ENCODE measurements at places on chromosomes 13 and 19.
A peak's percentile ranks its signal among the peaks of the same experiment; 100 is the strongest.

DNA sequence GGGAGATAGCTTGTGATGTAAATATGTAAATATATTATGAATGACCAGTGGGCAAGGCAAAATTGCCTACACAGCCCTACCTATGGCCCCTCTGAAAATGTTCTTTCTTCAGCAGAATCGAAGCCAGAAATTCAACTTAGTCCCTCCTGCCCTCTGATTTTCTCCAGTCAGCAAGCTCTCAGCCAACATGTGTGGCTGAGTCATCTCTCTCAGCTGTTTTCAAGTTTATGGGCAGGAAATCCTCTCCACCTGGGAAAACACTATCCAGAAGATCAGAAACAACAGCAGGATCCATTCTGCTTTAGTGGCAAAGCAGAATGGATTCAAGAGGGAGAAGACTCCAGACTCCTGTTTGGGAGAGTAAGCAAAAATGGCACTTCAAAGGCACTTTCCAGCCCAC lies 8.9 kb upstream of the ZNF527 start:
- DNase-seq = no peak

- DNase-seq = no peak
Measured at GRCh38 chr19:47274891-47275761, 441 bp downstream of the INAFM1 start.

DNA sequence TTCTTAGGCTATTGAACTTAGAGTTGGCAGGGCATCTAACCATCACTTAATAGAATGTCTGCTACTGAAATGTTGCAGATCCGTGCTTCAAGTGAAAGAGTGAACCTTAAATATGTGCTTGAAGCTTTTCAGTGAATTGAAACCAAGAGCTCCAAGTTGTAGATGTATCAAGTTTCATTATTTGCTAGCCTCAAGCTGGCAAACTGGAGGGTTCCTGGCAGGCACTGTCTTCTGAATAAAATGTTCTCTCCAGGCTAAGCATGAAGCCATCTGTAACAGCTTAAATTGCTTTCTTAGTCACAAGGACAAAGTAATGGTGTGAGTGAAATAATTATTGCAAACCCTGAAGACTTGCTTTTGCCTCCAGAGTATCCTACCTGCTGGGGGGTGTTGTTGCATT lies 415.0 kb upstream of the SPRY2 start:
- no peak for DNase-seq

DNA sequence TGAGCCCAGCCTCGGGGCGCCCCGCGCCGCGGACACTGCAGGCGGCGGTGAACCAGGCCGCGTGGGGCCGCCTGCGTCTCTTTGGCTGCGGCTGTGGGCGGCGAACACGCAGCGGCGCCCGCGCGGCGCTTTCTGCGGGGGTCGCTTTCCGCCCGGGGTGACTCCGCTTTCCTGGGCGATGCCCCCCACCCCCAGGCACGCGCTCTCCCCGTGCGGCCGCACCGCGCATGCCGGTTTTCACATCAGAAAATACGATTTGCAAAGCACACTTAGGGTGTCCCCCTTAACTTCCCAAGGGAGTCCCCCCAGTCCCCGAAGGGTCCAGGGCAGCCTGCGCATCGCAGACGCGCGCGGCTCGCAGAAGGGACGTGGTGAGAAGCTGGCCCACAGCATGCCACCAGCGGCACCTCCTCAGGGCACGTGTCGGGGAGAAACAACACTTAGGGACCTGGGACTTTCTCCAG lies 5.3 kb downstream of the F7 start:
- no peak for DNase-seq

DNA sequence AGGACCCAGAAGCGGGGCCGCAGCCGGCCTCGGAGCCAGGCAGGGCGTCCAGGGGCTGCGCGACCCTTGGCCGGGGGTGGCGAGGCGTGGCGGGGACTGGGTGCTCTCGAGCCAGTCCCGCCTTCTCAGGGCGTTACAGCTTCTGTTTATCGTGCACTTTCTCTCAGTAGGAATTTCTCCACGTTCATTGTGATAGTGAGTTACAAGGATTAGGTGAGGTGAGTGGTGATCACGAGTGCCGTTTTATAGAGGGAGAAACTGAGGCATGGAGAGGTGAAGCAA lies 600 bp downstream of the AP1M1 start:
- no peak for DNase-seq

DNA sequence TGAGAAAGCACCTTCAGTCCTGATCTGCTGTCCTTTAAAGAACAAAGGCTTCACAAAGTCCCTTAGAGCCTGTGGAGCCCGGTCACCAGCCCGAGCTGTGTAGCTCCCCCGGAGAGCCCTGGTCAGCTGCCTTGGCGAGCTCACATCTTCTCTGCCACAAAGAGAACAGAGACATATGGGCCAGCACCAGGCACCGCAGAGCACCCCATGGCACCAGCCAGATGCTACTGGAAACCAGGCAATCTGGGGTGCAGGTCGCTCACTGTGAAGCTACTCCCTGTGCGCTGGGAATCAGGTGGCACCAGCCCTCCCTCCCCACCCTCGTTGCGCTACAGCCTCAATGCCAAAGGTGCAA lies 44.3 kb upstream of the F7 start:
- DNase-seq = no peak

DNA sequence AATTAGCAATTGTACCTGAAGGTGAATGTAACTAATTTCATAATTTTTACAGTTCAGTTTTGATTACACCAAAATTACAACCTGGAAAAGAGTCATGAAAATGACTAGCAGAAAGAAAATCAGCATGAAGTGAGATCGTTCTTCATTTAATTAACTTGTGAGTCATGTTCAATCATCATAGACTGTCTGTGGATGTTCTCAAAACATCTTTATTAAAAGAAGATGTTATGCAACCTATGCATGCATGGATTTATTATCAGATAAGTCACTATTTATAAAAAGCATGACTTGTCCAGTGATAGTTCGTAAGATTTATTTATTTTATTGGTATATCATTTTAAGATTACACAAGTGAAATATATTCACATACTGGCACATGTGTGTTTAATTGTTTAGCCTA lies 245.9 kb downstream of the ITGBL1 start:
- no peak for DNase-seq

DNA sequence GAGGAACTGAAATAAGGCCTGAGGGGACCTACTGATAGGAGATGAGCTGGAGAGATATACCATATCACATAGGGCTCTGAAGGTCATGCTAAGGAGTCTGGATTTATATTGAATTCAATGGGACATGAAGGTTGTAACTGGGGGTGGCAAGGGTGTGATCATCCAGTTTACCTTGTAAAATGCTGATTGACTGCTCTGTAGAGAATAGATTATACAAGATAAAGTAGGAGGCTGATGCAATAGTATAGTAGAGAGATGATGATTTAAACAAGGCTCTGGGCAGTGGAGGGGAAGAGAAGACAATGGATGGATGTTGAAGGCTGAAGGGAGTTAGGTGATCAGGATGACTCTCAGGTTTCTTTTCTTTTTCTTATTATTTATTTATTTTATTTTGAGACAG lies 18.0 kb upstream of the PAN3 start:
- no peak for DNase-seq

GRCh38 chr13:102697264-102697663 lies 2.4 kb upstream of the METTL21C start:
- DNase-seq = no peak

DNA sequence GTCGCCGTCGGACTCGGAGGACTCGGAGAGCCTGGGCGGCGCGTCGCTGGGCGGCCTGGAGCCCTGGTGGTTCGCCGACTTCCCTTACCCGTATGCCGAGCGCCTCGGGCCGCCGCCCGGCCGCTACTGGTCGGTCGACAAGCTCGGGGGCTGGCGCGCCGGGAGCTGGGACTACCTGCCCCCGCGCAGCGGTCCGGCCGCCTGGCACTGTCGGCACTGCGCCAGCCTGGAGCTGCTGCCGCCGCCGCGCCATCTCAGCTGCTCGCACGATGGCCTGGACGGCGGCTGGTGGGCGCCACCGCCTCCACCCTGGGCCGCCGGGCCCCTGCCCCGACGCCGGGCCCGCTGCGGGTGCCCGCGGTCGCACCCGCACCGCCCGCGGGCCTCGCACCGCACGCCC lies 2.5 kb upstream of the GRWD1 start:
- DNase-seq = no peak

DNA sequence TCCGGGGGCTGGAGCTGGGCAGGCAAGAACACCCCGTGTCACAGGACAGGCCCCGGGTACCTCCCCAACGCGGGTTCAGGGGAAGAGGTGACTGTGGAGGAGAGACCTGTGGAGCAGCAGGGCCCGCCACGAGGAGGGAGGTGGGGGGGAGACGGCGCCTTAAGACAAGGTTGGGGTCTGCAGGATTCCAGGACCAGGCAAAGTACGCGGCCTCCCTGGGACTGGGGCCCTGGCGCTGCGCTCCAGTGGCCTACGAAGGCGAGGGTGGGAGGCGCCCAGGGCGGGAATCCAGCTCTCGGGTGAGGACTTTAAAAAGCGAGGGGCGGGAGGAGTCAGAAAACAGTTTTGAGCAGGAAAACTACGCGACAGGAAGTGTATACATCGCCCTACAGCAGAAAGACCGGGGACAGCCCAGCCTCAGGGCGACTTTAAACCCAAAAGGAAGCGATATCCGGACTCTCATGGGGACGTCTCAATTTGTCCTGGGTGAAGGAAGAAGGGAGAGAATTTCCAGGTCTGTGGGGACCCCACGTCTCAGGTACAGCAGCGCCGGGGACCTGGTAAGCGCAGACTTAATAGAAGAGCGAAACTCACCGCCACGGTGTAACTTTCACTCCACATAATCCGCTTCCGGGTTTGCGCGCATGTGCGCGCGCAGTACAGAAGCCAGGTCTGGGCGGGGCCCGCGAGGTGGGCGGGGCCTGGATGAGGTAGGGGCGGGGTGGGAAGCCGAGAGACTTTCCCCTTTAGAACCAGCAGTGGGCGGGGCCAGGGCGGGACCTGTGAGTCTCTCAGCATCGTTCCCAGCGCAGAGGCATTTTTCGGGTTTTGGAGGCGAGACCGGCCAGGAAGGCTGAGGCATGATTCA lies at the start of gene ZNF83:
ZNF83 (minus strand) TSS at position 638 of the 868 bp plus-strand sequence.
- peak; percentile 92 for DNase-seq

DNA sequence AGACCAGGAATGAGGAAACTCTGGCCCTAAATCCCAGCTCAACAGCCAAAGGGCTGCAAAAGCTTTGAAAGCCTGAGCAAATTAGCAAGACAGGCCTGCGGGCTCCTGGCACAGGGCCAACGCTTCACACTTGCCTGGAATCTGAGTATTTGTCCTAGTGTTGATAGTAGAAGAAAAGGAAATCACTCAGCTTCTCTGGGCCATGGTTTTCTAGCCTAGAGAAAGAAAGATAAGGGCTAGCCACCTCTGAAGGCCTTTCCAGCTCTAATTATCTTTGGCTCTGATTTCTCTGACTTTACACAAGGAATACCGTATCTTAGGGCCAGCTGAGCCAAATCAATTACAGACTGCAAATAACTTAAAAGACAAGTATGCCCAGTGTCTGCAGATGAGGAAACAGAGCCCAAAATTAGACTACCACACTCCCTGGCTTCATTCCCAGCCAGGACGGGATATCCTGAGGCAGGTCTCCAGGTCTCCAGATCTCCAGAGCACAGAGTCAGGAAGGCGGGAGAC lies 69.6 kb downstream of the STK24 start:
- DNase-seq = no peak

DNA sequence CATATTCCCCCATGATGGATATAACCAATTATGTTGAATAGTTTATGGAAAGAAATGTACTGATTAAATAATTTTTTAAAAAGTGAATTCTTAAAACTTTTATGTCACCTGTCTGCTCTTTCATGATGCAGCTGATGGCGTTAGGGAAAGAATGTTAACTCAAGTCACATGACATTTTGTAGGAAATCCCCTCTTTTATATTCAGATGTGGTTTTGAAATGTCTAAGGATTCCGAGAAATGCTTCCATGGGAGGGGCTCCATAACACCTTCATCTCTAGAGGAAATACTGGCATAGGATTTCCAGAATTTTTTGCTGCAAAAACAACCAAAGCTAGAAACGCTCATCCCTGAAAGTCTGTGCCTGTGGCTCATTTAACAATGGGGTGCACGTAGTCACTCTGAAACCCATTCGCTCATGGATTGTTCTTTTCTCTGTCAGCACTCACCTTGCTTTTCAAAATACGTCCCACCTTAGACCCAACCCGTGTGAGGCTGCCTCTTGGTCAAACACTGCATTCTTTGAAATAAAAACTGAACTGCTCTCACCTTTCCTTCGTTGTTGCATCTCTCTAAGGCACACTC lies 288.9 kb downstream of the SHISA2 start:
- no peak for DNase-seq

Measured in T-helper 2 cell (primary cell).